A673 (cell line): ENCODE measurements at places on chromosomes 2 and 18. TPM values are rescaled to one million over a fixed set of nuclear protein-coding genes. Genes with fewer than 3 reads are reported as not detected.

Gene CEP68
- 10.1 and 13.4 TPM in 2 replicates for total RNA-seq

GRCh38 chr18:56532176-56532840 is 106.1 kb downstream of the TXNL1 start:
- H3K27me3 ChIP-seq = no peaks in the 10 kb centered on the region
- H3K4me3 ChIP-seq = no peak overlapping the region
- H3K4me1 ChIP-seq = no peaks in the 10 kb centered on the region
- no peak for DNase-seq

DNA sequence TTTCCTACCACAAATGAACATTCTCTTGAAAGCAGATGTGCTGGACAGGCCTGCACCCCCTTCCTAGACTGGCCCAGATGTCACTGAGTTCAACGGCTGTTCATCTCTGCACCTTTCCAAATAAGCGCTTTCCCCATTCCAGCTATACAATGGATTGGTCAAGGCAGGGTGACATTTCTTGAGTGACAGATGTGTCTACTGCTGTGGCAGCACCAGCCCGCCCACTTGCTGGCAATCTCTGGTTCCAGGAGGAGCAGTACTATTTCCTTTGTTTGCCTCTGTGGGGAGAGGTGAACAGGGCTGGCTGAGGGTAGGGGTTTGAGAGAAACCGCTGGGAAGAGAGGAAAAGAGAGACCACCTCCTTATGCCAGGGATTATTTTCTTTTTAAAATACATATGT is 269.5 kb upstream of the POU3F3 start:
- no peak overlapping the region for H3K27ac ChIP-seq
- no peak for DNase-seq
- H3K27me3 ChIP-seq = no peaks in the 10 kb centered on the region
- H3K4me1 ChIP-seq = no peaks in the 10 kb centered on the region

GRCh38 chr2:170038734-170039133 is 139.2 kb upstream of the MYO3B start:
- no peak for DNase-seq
- no peak overlapping the region for H3K4me3 ChIP-seq
- no peaks in the 10 kb centered on the region for H3K36me3 ChIP-seq

DNA sequence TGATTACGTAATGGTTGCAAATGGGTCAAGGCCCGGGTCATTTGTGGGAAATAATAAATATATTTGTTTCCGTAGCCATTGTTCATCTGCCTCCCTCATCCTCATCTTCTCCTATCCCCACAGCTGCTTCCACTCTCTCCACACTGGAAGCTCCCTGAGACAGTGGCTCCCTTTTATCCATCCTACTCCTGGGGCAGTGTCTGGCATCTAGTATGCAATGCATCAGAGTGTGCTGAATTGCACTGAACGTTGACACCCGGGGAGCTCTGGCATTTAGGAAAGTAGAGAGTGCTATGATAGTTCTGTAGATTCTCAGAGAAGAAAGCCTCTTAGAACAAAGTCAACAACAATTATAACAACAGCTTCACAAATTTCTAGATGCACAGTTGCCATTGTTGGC is 45.5 kb upstream of the NAB1 start:
- no peak for DNase-seq
- H3K4me1 ChIP-seq = no peaks in the 10 kb centered on the region
- H3K36me3 ChIP-seq = no peaks in the 10 kb centered on the region
- H3K27ac ChIP-seq = no peak overlapping the region
- H3K27me3 ChIP-seq = no peaks in the 10 kb centered on the region

Gene ERBB4
- total RNA-seq = 37.5 and 40.6 TPM in 2 replicates

Gene SLC9A4
- total RNA-seq = 0.11 and 0.17 TPM in 2 replicates

GRCh38 chr18:159933-160332 is 1.6 kb downstream of the USP14 start:
- peak overlapping the region; percentile 97 for H3K4me3 ChIP-seq
- DNase-seq = no peak
- H3K27me3 ChIP-seq = no peaks in the 10 kb centered on the region
- H3K27ac ChIP-seq = no peak overlapping the region

Gene IL1R2
- not detected in 2 replicates for total RNA-seq
